ENCODE measurements at places on chromosomes 6 and 20.
A peak's percentile ranks its signal among the peaks of the same experiment; 100 is the strongest.

- no peak for DNase-seq
- H3K4me1 ChIP-seq: no peaks in the 10 kb centered on the region
- no peak overlapping the region for H3K27ac ChIP-seq
- peaks cover 7% of the 10 kb centered on the region for H3K27me3 ChIP-seq
- H3K4me3 ChIP-seq: no peak overlapping the region
Measured at GRCh38 chr6:112123982-112124381, 36.6 kb downstream of the FAM229B start.

GRCh38 chr20:13336308-13337089, 115.4 kb downstream of the ISM1 start:
- DNase-seq: no peak
- H3K36me3 ChIP-seq: no peaks in the 10 kb centered on the region
- H3K4me1 ChIP-seq: no peaks in the 10 kb centered on the region
- no peak overlapping the region for H3K27ac ChIP-seq
- no peak overlapping the region for H3K4me3 ChIP-seq
- no peaks in the 10 kb centered on the region for H3K27me3 ChIP-seq

- no peak overlapping the region for H3K4me3 ChIP-seq
- H3K36me3 ChIP-seq: peaks cover 3% of the 10 kb centered on the region
- no peak for DNase-seq
Measured at GRCh38 chr6:169469028-169469427, 215.4 kb upstream of the THBS2 start.

DNA sequence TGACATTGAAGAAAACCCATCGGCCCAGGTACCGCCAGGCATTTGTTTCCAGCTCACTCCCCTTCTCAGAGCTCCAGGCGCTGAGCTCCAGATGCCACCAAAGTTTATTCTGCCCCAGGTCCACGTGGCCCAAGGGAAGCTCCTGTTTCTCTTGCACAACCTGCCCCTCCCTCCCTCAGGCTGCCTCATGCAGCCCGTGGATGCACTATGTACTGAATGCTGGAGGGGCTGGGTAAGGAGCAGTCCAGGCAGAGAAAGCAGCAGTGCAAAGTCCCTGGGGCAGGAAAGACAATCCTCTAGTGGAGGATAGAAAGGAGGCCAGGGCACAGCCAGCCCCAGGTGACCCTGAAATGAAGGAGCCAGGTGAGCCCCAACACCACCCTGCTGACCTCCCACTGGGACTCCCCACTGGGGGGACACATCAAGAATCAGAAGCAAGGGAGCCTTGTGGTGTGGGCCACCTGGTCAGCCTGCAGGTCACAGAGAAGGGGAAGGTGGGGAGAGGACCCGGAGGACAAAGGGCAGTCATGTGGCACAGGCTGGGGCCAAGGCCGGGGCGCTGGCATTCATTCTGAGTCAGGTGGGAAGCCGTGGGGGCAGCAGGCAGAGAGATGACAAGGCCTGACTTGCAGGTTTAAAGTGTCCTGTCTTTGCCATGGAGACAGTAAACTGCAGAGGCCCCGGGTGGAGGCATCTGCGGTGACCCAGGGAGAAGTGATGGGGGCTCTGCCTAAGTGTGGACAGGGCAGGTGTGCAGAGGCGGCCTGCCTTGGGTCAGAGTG, 230.1 kb downstream of the PREX1 start:
- H3K4me1 ChIP-seq: no peaks in the 10 kb centered on the region
- H3K27me3 ChIP-seq: peaks cover 2% of the 10 kb centered on the region
- H3K27ac ChIP-seq: no peak overlapping the region
- no peak overlapping the region for H3K4me3 ChIP-seq

- H3K4me1 ChIP-seq: no peaks in the 10 kb centered on the region
- no peaks in the 10 kb centered on the region for H3K36me3 ChIP-seq
- no peak overlapping the region for H3K4me3 ChIP-seq
- no peak overlapping the region for H3K27ac ChIP-seq
Measured at GRCh38 chr6:113564371-113565171, 292.6 kb upstream of the MARCKS start.

GRCh38 chr20:48246061-48246790, 460.9 kb upstream of the SULF2 start:
- H3K27me3 ChIP-seq: peaks cover 2% of the 10 kb centered on the region
- DNase-seq: no peak
- no peak overlapping the region for H3K4me3 ChIP-seq
- H3K4me1 ChIP-seq: no peaks in the 10 kb centered on the region
- H3K36me3 ChIP-seq: no peaks in the 10 kb centered on the region

DNA sequence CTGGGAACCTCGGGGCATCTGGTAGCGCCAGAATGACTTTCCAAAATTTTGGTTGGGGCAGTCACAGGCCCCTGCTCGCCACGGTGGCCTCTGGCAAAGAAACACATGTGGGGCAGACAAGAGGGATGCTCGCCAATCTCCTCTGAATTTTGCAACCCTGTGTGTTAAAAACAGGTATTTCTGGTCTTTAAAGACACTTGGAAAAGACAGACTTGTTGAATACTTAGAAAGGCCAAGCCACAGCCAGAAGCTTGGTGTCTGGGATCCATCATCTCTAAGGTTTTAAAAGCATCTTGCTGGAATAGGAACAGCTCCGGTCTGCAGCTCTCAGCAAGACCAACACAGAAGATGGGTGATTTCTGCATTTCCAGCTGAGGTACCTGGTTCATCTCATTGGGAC, 31.2 kb downstream of the HLA-E start:
- no peak overlapping the region for H3K4me3 ChIP-seq
- peak overlapping the region; percentile 48 for H3K27ac ChIP-seq
- DNase-seq: no peak
- peaks cover 45% of the 10 kb centered on the region for H3K4me1 ChIP-seq
- H3K27me3 ChIP-seq: no peaks in the 10 kb centered on the region
- H3K36me3 ChIP-seq: no peaks in the 10 kb centered on the region

- peak within 1 kb of the TSS; percentile 94 for H3K27ac ChIP-seq
- no peaks in the 10 kb centered on the region for H3K36me3 ChIP-seq
- peak; percentile 79 for DNase-seq
- no peaks in the 10 kb centered on the region for H3K27me3 ChIP-seq
- H3K4me1 ChIP-seq: peaks cover 75% of the 10 kb centered on the region
- peak within 1 kb of the TSS; percentile 87 for H3K4me3 ChIP-seq
Measured at GRCh38 chr20:34872622-34873224, at the start of gene GGT7. Gene GGT7, minus strand, starts transcription at chr20:34872856. Its CDS starts 41 bp downstream, at chr20:34872815.

DNA sequence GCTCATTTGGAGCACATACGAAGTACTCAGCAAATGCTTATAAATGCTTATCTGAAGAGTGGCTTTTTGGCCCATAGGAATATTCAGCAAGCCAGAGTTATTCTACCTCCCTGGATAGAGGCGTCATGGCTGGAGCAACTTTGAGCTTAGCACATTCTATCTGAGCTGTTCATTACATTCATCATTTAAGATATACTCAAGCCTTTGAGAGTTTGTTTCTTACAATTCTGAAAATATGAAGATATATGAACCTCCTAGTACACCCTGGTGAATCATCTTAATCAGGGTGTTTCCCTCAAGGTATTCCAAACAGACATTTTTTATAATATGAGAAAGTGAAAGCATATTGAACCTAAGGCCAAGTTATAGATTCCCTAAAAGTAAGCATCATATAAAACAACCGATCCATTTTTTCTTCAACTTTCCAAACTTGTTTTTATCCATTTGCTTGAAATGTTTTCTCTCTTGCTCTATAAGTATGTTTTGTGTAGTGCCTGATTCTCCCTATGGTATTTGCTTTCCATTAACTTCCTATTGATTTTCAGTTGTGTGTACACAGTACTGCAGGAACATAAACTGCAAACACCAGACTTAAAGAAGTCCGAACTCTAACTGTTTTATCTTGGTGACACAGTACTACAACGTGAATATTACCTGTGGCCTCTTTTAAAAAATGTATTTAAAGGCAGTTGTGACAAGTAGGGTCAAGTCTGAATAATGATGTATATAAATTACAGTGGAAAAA, 139.7 kb upstream of the PTPRK start:
- DNase-seq: no peak
- no peak overlapping the region for H3K27ac ChIP-seq
- H3K4me1 ChIP-seq: no peaks in the 10 kb centered on the region
- no peaks in the 10 kb centered on the region for H3K36me3 ChIP-seq
- H3K4me3 ChIP-seq: no peak overlapping the region

- no peaks in the 10 kb centered on the region for H3K4me1 ChIP-seq
- H3K27me3 ChIP-seq: no peaks in the 10 kb centered on the region
- H3K4me3 ChIP-seq: no peak overlapping the region
- peaks cover 16% of the 10 kb centered on the region for H3K36me3 ChIP-seq
Measured at GRCh38 chr6:126077810-126078776, 91.8 kb downstream of the TRMT11 start.

DNA sequence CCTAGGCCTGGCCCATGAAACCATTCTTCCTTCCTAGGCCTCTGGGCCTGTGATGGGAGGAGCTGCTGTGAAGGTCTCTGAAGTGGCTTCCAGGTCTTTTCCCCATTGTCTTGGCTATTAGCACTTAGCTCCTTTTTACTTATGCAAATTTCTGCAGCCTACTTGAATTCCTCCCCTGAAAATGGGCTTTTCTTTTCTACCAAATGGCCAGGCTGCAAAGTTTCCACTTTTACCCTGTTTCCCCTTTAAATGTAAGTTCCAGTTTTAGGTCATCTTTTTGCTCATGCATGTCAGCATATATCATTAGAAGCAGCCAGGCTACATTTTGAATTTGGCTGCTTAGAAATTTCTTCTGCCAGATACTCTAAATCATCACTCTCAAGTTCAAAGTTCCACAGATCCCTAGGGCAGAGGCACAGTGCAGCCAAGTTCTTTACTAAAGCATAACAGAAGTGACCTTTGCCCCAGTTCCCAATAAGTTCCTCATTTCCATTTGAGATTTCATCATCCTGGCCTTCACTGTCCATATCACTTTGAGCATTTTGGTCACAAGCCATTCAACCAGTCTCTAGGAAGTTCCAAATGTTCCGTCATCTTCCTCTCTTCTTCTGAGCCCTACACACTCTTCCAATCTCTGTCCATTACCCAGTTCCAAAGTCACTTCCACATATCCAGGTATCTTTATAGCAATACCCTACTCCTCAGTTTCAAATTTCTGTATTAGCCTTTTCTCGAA, 71.9 kb downstream of the TBC1D7 start:
- H3K27ac ChIP-seq: no peak overlapping the region
- H3K27me3 ChIP-seq: no peaks in the 10 kb centered on the region
- no peaks in the 10 kb centered on the region for H3K36me3 ChIP-seq

GRCh38 chr20:57451431-57451794, 60.2 kb downstream of the RBM38 start:
- H3K4me1 ChIP-seq: peaks cover 42% of the 10 kb centered on the region
- H3K27me3 ChIP-seq: no peaks in the 10 kb centered on the region

- H3K36me3 ChIP-seq: peaks cover 15% of the 10 kb centered on the region
- H3K4me1 ChIP-seq: peaks cover 68% of the 10 kb centered on the region
- H3K27ac ChIP-seq: peak overlapping the region; percentile 77
- H3K27me3 ChIP-seq: peaks cover 2% of the 10 kb centered on the region
- peak overlapping the region; percentile 91 for H3K4me3 ChIP-seq
Measured at GRCh38 chr6:117676577-117677218, 1.4 kb downstream of the NUS1 start.

DNA sequence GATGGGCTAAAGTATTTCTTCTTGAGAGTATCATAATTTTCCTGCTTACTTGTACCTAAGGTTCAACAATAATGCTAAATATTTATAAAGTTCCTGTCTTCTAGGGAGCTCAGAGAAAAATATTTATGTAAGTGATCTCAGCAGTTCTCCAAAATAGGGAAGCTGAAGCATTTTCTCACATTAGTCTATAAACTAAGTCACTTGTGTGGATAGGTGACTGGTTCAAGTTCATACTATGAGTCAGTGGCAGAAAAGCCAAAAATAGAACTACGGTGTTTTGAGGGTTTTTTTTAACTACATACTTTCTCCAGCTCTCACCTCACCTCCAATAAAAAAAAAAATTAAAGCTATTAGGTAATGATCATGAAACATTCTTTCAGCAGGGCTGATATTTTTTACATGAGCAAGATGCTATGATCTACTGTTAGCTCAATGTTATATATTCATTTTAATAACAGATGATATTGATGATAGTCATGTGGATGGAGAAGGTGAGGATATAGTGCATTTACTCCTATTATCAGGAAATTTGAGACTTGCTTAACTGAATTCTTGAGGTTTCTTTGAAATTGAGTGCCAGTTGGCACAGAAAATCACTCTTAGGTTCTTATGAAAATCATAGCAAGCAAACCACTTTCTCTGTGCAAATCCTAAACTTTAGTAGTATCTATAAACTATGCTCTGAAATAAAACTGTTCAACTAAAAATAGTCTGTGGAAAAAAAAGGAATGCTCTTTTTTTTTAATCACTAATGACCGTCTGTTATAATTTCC, 4.1 kb upstream of the MOXD1 start:
- H3K27ac ChIP-seq: no peak overlapping the region
- no peaks in the 10 kb centered on the region for H3K4me1 ChIP-seq
- no peak overlapping the region for H3K4me3 ChIP-seq
- DNase-seq: no peak
- H3K36me3 ChIP-seq: no peaks in the 10 kb centered on the region

GRCh38 chr6:34773916-34774315, 16.6 kb downstream of the SNRPC start:
- DNase-seq: no peak
- H3K4me3 ChIP-seq: no peak overlapping the region
- H3K4me1 ChIP-seq: peaks cover 7% of the 10 kb centered on the region
- no peaks in the 10 kb centered on the region for H3K27me3 ChIP-seq
- H3K36me3 ChIP-seq: peaks cover 88% of the 10 kb centered on the region

DNA sequence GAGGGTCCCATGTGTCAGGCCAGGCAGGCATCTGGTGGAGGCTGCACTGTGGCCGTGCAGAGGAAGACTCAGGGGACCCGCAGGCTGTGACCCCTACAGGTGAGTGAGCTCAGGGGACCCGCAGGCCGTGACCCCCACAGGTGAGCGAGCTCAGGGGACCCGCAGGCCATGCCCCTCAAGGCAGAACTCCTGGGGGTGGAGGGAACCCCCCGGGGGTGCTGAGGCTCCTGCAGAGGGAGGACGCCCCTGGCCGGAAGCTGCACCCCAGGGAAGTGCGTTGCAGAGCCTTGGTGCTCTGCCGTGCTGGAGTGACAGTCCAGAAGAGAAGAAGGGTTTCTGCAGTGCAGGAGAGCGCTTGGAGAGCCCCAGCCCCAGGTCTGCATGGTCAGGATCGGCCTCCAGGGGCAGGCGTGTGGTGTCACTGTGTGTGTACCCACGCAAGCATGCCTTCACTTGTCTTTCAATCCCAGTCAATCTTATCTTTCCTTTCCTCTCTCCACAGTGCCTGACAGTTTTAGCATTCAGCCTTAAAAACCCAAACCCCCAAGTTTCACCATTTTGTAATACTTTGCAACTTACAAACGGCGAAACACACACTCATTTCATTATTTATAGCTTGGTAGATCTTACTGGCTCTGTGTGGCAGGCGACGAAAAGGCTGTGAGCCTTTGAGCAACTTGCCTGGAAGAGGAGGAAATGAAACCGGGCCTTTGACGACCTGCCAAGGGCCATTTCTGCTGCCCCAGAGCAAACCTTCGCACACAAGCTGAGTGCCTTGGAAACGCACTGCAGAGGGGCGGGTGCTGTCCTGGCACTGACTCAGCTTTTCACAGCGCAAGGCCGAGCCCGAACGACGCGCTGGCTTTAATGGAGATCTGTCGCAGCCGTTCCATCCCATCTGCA, 101.4 kb upstream of the AGPAT4 start:
- H3K4me3 ChIP-seq: no peak overlapping the region
- H3K4me1 ChIP-seq: no peaks in the 10 kb centered on the region
- H3K36me3 ChIP-seq: no peaks in the 10 kb centered on the region
- no peak overlapping the region for H3K27ac ChIP-seq
- no peak for DNase-seq

GRCh38 chr6:169899481-169900145, 148.2 kb downstream of the ERMARD start:
- H3K4me3 ChIP-seq: no peak overlapping the region
- H3K36me3 ChIP-seq: no peaks in the 10 kb centered on the region
- no peak for DNase-seq
- peaks cover 18% of the 10 kb centered on the region for H3K27me3 ChIP-seq
- H3K4me1 ChIP-seq: no peaks in the 10 kb centered on the region
- H3K27ac ChIP-seq: no peak overlapping the region

Measured in naive thymus-derived CD8-positive, alpha-beta T cell (primary cell).